ENCODE measurements at places on chromosomes 1 and 21. TPM values are rescaled to one million over a fixed set of nuclear protein-coding genes. Genes with fewer than 3 reads are reported as not detected.

DNA sequence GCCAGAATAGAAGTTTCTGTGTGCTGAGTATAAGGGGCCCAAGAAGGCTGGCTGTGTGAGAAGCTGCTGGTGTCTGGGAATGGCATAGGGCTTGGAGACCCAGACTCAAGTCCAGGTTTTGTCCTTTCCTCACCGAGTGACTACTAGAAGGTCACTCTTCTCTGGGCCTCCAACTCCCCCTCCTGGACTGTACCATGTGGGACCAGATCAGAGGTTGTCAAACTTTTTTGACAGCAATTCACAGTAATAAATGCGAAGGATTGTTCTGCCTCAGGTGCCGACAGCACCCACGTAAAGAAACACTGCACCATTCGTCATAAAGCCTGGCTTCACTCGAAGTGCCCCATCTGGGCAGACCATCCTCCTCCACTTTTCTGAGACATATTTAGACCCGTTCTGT, 29.0 kb downstream of the PKP1 start:
- H3K27ac ChIP-seq = no peak overlapping the region
- no peak for DNase-seq
- H3K4me3 ChIP-seq = no peak overlapping the region
- peaks cover 38% of the 10 kb centered on the region for H3K4me1 ChIP-seq

- no peaks in the 10 kb centered on the region for H3K27me3 ChIP-seq
- DNase-seq = no peak
- no peaks in the 10 kb centered on the region for H3K4me1 ChIP-seq
- H3K27ac ChIP-seq = peak overlapping the region; percentile 88
- peak overlapping the region; percentile 47 for H3K4me3 ChIP-seq
Observed at GRCh38 chr1:198640174-198640573, 1.3 kb downstream of the PTPRC start.

DNA sequence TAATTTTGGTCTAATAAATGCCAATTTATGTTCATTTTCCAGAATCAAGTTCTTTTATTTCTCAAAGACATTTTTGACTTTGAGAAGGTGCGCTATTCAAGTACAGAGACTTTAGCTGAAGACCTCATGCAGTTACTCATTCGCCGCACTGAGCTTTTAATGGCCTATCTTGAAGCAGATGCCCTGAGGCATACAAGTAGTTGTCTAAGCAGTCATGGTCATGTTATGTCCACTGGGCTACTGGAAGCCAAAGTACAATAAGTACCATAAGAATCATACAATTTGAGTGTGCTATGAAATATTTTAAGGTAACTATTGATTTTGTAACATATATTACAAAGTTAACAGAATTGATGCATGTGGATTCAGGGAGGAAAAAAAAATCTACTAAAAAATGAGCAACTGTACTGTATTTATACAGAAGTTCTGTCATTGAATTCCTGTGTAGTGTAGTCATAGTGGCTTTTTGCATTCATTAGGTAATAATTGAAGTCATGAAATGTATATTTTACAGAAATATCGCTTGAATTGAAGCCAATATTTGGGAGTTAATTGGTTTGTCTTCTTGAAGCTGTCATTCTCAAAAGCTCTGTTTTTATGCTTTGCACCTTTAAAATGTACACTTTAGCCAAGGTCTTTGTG, 13.5 kb upstream of the NEXN start:
- H3K4me1 ChIP-seq = no peaks in the 10 kb centered on the region
- no peak for DNase-seq
- no peak overlapping the region for H3K27ac ChIP-seq
- H3K4me3 ChIP-seq = no peak overlapping the region
- no peaks in the 10 kb centered on the region for H3K27me3 ChIP-seq

GRCh38 chr1:3945916-3946840, 46.1 kb upstream of the C1orf174 start:
- H3K27ac ChIP-seq = no peak overlapping the region
- peaks cover under 1% of the 10 kb centered on the region for H3K4me1 ChIP-seq
- H3K4me3 ChIP-seq = no peak overlapping the region

- H3K4me1 ChIP-seq = no peaks in the 10 kb centered on the region
- no peak overlapping the region for H3K4me3 ChIP-seq
- no peaks in the 10 kb centered on the region for H3K27me3 ChIP-seq
Observed at GRCh38 chr1:172977296-172978017, 73.3 kb downstream of the TNFSF18 start.

GRCh38 chr21:42252778-42253340, 33.9 kb downstream of the ABCG1 start:
- H3K27ac ChIP-seq = no peak overlapping the region
- H3K4me1 ChIP-seq = no peaks in the 10 kb centered on the region
- no peak for DNase-seq

DNA sequence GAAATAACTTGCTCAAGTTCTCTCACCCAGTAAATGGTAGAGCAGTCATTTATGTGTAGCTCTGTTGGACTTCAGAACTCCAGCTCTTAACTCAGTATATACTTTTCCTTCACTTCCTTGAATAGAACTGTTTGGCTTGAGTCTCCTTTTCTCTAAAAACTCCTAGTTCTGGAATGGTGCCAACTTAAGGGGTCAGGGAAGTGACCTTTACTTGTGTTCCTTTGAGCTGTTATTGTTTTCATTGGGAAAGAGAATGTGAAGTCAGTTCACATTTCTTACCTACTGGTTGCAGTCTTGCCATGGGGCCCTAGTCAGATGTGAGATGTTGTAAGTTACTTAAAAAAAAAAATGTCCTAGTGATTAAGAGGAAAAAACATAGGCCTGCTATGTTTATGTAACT, 77.0 kb upstream of the MACF1 start:
- H3K27me3 ChIP-seq = no peaks in the 10 kb centered on the region
- no peak for DNase-seq
- H3K27ac ChIP-seq = peak overlapping the region; percentile 78

The PCBP3 gene
- 3.8 TPM for total RNA-seq

The LCE3A gene
- total RNA-seq = not detected

The CRYBG2 gene
- 6.9 TPM for total RNA-seq

The SEMA6C gene
- total RNA-seq = 6.7 TPM

The CLEC20A gene
- not detected for total RNA-seq
